Activated naive CD4-positive, alpha-beta T cell treated with anti-CD3 and anti-CD28 coated beads, Interleukin-2, amount 10 ng/mL, durations not matched to agents 7 days and 5 days (primary cell): ENCODE measurements at places on chromosomes 2 and 18.
A peak's percentile ranks its signal among the peaks of the same experiment; 100 is the strongest.

GRCh38 chr18:45248240-45248903, 366.9 kb upstream of the SLC14A2 start:
- H3K27me3 ChIP-seq, result peaks cover 7% of the 10 kb centered on the region
- no peaks in the 10 kb centered on the region for H3K4me1 ChIP-seq
- H3K4me3 ChIP-seq, result no peak overlapping the region
- H3K27ac ChIP-seq, result no peak overlapping the region
- H3K36me3 ChIP-seq, result no peaks in the 10 kb centered on the region

DNA sequence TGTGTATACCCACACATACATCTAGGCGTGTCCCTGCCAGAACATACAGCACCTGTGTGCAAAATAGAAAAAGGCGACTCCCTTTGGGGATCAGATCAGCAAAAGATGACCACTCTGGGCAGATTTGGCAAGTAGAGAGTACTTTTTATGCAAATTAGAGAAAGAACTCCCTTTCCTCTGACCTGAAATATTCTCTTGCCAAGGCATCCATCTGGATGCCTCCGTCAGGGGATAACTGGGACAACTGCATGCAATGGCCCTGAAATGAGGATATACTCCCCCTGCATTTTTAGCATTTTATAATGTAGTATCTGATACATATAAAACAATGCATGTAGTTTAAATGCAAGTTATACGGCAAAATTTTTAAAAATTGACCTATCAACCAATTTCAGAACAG, 247.7 kb downstream of the ICOS start:
- peaks cover 8% of the 10 kb centered on the region for H3K4me1 ChIP-seq
- no peak for DNase-seq
- no peaks in the 10 kb centered on the region for H3K36me3 ChIP-seq
- H3K4me3 ChIP-seq, result no peak overlapping the region

GRCh38 chr2:131035826-131036231, 57.4 kb downstream of the FAM168B start:
- H3K27ac ChIP-seq, result no peak overlapping the region
- no peak overlapping the region for H3K4me3 ChIP-seq
- H3K36me3 ChIP-seq, result no peaks in the 10 kb centered on the region
- peaks cover 93% of the 10 kb centered on the region for H3K27me3 ChIP-seq

DNA sequence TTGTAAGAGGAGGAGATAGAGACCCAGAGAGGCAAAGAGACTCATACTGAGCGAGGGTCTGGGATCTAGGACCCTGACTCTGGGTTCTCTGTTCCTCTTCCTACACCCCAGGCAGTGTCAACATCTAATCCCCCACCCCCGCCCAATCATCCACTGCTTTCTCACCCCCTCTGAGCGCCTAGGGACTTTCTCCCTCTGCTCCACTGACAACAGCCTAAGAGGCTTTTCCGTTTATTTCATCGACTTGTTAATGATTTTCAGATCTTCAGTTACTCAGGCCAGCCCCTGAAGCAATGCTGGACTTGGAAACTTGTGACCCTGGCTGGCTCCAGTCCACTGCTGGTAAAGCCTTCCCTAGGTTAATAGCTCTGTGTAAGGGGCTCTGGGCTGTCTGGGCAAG, 65.1 kb downstream of the TFCP2L1 start:
- DNase-seq, result no peak
- no peak overlapping the region for H3K4me3 ChIP-seq
- peaks cover 3% of the 10 kb centered on the region for H3K27me3 ChIP-seq
- no peaks in the 10 kb centered on the region for H3K36me3 ChIP-seq

DNA sequence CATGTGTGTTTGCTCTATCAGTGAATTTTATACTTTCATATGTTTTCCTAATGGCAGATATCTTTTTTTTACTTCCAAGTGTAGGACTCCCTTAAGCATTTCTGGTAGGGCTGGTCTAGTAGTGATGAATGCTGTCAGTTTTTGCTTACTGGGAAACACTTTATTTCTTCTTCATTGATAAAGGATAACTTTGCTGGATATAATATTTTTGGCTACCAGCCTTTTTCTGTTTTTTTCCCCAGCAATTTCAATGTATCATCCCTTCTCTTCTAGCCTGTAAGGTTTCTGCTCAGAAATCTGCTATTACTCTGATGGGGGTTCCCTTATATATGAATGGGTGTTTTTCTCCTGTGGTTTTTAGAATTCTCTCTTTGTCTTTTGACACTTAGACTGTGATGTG, 980.6 kb upstream of the PIK3C3 start:
- H3K4me3 ChIP-seq, result no peak overlapping the region
- H3K27ac ChIP-seq, result no peak overlapping the region
- H3K27me3 ChIP-seq, result no peaks in the 10 kb centered on the region
- H3K4me1 ChIP-seq, result no peaks in the 10 kb centered on the region
- H3K36me3 ChIP-seq, result no peaks in the 10 kb centered on the region
- DNase-seq, result no peak

- H3K27me3 ChIP-seq, result peaks cover 17% of the 10 kb centered on the region
- H3K27ac ChIP-seq, result no peak overlapping the region
- H3K4me3 ChIP-seq, result no peak overlapping the region
- H3K36me3 ChIP-seq, result no peaks in the 10 kb centered on the region
Observed at GRCh38 chr18:54233228-54233625, 8.8 kb upstream of the MBD2 start.

DNA sequence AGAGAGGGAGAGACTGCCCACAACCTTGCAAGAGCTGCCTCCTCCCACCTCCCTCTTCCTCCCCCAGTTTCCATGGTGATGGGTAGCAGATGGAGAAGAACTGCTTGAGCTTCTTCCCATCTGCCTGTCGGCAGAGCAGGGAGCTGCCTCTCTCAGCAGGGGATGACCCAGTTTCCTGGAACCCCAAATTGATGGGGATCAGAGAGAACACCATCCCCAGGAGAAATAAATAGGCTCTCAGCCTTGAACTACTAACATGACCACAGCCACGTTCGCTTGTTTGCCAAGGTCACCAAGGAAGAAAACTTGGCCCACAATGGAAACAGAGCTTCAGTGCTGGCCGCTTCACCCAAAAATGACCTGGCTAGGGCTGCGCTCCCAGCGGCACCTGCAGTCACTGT, 82.2 kb downstream of the ADD2 start:
- H3K36me3 ChIP-seq, result peaks cover 1% of the 10 kb centered on the region
- DNase-seq, result no peak
- no peak overlapping the region for H3K27ac ChIP-seq
- no peak overlapping the region for H3K4me3 ChIP-seq
- no peaks in the 10 kb centered on the region for H3K27me3 ChIP-seq

GRCh38 chr2:120861191-120861575, 125.5 kb downstream of the GLI2 start:
- no peaks in the 10 kb centered on the region for H3K36me3 ChIP-seq
- H3K27me3 ChIP-seq, result peaks cover 19% of the 10 kb centered on the region
- no peak for DNase-seq
- no peaks in the 10 kb centered on the region for H3K4me1 ChIP-seq

GRCh38 chr2:190812506-190813294, 67.9 kb upstream of the GLS start:
- DNase-seq, result no peak
- no peak overlapping the region for H3K4me3 ChIP-seq
- no peaks in the 10 kb centered on the region for H3K27me3 ChIP-seq
- peaks cover 4% of the 10 kb centered on the region for H3K4me1 ChIP-seq

DNA sequence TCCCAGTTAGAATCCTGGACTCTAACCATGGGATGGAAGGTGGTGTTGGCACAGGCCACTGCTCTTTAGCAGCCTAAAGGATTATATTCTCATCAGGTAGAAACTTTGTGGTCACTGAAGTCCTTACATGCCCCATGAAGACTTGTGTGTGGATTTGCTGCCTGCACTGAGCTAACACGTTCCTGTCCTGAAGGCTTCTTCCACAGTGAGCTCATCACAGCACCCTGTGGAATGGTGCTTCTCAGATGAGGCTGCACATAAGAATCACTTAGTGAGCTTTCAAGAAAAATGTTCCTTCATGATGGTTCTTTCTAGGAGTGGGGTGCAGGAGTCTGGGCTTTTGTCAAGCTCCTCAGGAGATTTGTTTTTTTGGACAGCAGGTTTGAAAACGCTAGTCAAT, 26.8 kb downstream of the STAMBP start:
- H3K27ac ChIP-seq, result no peak overlapping the region
- peaks cover 47% of the 10 kb centered on the region for H3K36me3 ChIP-seq
- H3K4me1 ChIP-seq, result no peaks in the 10 kb centered on the region
- DNase-seq, result no peak

GRCh38 chr18:600107-600506, 3.3 kb downstream of the CLUL1 start:
- no peaks in the 10 kb centered on the region for H3K36me3 ChIP-seq

DNA sequence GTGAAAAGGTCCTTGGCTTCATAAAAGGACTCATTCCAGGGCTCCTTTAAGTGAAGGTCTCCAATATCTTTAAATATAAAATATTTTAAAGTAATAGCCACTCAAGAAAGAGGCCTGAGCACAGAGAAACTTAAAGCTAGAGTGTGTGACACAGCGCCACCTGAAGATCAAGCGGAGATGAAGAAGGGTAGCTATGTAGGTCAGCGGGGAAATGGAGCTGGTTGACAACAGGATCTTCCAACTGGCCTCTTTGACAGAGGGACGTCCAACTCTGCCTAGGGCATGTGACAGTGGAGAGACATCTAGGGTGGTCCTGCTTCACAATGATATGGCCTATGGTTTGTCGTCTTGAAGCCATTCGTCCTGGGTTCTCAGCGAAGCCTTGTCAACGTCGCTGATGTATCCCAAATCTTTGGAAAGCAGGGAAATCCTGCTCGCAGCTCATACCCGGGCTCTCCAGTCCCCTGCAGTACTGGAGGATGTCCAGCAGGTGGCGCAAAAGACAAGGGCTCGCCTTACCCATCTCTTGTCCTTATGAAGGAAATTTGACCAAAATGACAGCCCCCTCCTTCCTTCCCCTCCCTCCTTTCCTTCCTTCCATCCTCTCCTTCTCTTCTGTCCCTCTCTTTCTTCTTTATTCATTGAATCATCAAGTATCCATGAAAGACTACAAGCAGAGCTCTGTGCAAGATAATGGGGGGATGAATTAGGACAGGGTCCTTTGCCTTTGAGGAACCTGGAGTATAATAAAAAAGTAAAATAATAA, 59.6 kb downstream of the LONRF2 start:
- DNase-seq, result peak; percentile 72
- H3K27me3 ChIP-seq, result peaks cover 17% of the 10 kb centered on the region
- no peaks in the 10 kb centered on the region for H3K36me3 ChIP-seq
- no peak overlapping the region for H3K4me3 ChIP-seq
- H3K4me1 ChIP-seq, result no peaks in the 10 kb centered on the region

DNA sequence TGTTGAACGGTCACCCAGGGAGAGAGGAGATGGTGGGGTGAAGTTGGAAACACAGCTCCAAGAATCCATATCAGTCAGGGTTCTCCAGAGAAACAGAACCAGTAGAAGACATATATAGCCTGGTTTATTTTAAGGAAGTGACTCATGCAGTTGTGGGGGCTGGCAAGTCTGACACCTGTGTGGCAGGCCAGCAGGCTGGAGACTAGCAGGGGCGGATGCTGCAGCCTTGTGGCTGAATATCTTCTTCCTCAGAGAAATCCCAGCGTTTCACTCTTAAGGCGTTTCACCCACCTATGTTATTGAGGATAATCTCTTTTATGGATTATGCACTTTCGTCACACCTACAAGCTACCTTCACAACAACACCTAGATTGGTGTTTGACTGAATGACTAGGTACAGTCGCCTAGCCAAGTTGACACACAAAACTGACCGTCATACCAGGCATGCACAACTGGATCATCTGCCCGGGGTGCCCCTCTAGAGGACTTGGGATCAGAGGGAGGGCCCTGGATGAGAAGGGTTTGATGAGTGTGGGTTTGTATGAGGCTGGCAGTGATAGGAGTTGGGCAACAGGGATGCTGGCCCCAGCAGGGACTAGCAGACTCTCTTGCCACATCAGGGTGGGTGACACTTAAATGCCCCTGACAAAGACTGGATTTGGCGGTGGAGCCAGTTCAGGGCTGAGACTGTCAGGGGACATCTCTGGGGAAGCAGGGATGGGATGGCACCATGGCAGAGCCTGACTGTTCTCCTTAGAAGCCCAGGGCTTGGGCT, 23.4 kb downstream of the MROH2A start:
- H3K27ac ChIP-seq, result no peak overlapping the region
- no peaks in the 10 kb centered on the region for H3K4me1 ChIP-seq
- peak; percentile 34 for DNase-seq
- no peaks in the 10 kb centered on the region for H3K36me3 ChIP-seq

DNA sequence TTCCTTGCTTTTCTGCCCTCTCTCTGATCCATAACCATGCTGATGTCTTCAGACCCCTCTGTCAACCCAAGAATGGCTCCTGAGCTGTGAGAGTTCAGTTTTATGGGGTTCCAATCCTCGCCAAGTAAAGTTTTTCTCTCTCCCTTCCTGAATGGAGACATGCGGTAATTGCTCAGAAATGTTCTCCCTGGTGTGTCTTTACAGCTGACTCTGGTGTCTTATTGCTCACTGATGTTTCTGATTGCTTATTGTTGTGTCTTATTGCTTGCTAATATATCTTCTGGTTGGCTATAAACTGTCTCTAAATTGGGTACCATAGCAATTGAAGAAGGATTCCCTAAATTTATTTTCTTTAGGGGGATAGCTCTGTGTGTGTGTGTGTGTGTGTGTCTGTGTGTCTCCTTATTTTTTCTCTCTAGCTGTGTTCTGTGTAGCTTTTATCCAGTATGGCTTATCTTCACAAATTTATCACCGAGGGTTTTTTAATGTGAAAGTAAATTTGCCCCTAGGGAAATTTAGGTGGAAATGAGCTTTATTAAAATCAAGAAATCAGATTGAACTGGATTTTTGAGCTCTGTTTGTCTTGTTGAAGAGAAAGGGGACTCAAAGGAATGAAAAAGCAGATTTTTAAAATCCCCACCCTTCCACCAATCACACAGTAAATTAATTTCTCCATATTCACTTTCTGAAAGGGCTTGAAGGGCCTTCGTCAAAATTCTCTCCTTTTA, 19.5 kb downstream of the MGAT5 start:
- H3K27ac ChIP-seq, result no peak overlapping the region
- DNase-seq, result no peak
- no peak overlapping the region for H3K4me3 ChIP-seq
- H3K4me1 ChIP-seq, result peaks cover 13% of the 10 kb centered on the region
- H3K27me3 ChIP-seq, result no peaks in the 10 kb centered on the region
- H3K36me3 ChIP-seq, result peaks cover 55% of the 10 kb centered on the region

- no peak overlapping the region for H3K4me3 ChIP-seq
- no peaks in the 10 kb centered on the region for H3K4me1 ChIP-seq
- peak; percentile 2 for DNase-seq
- peaks cover 33% of the 10 kb centered on the region for H3K27me3 ChIP-seq
- H3K27ac ChIP-seq, result no peak overlapping the region
- H3K36me3 ChIP-seq, result no peaks in the 10 kb centered on the region
Observed at GRCh38 chr2:30694286-30695055, 112.8 kb downstream of the CAPN13 start.

- peak overlapping the region; percentile 93 for H3K27ac ChIP-seq
- H3K27me3 ChIP-seq, result no peaks in the 10 kb centered on the region
- peak; percentile 56 for DNase-seq
- peak overlapping the region; percentile 48 for H3K4me3 ChIP-seq
- peaks cover 70% of the 10 kb centered on the region for H3K4me1 ChIP-seq
Observed at GRCh38 chr2:102367331-102367971, 11.9 kb downstream of the IL18R1 start.

- no peak overlapping the region for H3K4me3 ChIP-seq
- DNase-seq, result no peak
- H3K27ac ChIP-seq, result no peak overlapping the region
- H3K36me3 ChIP-seq, result no peaks in the 10 kb centered on the region
- peaks cover 55% of the 10 kb centered on the region for H3K27me3 ChIP-seq
- peaks cover 9% of the 10 kb centered on the region for H3K4me1 ChIP-seq
Observed at GRCh38 chr2:127401757-127402695, 14.3 kb upstream of the MAP3K2 start.
